ENCODE measurements at places on chromosomes 7 and 10.

GRCh38 chr7:120615703-120616102 lies 242.2 kb downstream of the TSPAN12 start:
- H3K36me3 ChIP-seq: no peaks in the 10 kb centered on the region
- DNase-seq: no peak
- no peak overlapping the region for H3K4me3 ChIP-seq
- H3K27ac ChIP-seq: no peak overlapping the region
- no peaks in the 10 kb centered on the region for H3K27me3 ChIP-seq
- no peaks in the 10 kb centered on the region for H3K4me1 ChIP-seq

- peaks cover 12% of the 10 kb centered on the region for H3K4me1 ChIP-seq
- H3K4me3 ChIP-seq: no peak overlapping the region
- H3K36me3 ChIP-seq: no peaks in the 10 kb centered on the region
Measured at GRCh38 chr7:127857464-127857841, 173.8 kb downstream of the LRRC4 start.

GRCh38 chr7:99525713-99526440 lies 21.4 kb downstream of the ZKSCAN5 start:
- no peaks in the 10 kb centered on the region for H3K36me3 ChIP-seq
- no peak overlapping the region for H3K27ac ChIP-seq
- no peak for DNase-seq
- H3K27me3 ChIP-seq: no peaks in the 10 kb centered on the region

DNA sequence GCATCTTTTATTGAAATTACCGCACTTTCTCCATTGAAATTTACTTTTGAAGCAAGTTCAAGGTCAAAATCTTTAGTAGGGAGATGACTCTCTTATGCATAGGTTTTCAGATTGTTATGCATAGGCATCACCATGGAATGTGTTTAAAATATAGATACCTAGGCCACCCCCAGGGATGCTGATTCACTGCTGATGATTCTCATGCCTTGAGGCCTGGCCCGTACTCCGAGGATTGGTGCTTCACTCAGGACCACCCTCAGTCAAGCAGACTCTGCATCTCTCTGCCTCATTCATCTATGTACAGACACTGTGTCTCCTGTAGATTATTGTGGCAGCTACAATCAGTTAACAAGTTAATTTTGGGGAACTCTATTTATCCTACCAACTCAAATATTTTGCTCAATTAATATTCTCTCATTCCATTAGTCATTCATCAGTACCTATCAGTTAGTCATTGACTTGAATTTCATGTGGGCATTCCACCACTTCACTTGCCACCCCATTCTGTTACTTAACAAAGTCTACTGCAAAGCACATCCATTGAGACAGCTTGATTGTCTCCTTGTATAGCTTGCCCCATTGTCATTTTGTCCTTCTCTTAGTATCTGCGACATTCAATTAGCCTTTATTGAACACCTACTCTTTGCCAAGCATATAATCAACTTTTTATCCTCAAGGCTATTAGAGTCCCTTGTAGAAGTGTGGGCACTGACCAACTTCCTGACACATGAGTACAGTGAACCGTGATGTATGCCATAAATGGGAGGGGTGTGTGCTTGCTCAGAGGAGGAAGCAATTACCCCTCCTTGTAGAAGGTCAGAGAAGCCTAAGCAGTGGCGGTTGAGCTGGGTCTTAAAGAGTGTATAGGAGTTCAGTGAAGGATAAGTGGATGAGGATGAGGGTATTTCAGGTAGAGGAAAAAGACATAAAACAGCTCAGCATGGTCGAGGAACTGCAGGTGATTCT lies 255.6 kb upstream of the BMPER start:
- no peaks in the 10 kb centered on the region for H3K27me3 ChIP-seq
- no peak for DNase-seq
- H3K4me3 ChIP-seq: no peak overlapping the region
- no peaks in the 10 kb centered on the region for H3K4me1 ChIP-seq
- H3K27ac ChIP-seq: no peak overlapping the region

DNA sequence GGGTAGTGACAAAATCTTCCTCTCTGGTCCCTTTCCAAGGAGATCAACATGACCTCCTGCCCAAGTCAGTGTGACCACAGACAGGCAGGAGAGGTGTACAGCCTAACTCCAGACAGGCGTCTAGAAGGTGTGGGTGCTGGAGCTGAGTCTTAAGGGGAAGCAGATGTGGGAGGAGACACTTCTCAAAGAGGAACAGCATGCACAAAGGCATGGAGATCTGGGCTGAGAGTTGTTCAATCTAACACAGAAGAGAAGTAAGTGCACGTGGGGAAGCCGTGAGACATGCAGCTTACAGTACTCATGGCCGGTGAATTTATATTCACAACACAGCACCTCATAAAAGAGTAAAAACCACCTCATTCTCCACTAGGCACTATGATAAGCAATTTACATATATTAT lies 23.8 kb upstream of the GSDME start:
- H3K27me3 ChIP-seq: no peaks in the 10 kb centered on the region
- no peak overlapping the region for H3K27ac ChIP-seq
- H3K36me3 ChIP-seq: no peaks in the 10 kb centered on the region
- H3K4me1 ChIP-seq: no peaks in the 10 kb centered on the region
- H3K4me3 ChIP-seq: no peak overlapping the region
- DNase-seq: no peak

- H3K27me3 ChIP-seq: no peaks in the 10 kb centered on the region
- no peaks in the 10 kb centered on the region for H3K36me3 ChIP-seq
- peaks cover 24% of the 10 kb centered on the region for H3K4me1 ChIP-seq
- H3K4me3 ChIP-seq: no peak overlapping the region
- DNase-seq: peak; percentile 11
Measured at GRCh38 chr7:16762177-16762576, 8.6 kb downstream of the TSPAN13 start.

- no peaks in the 10 kb centered on the region for H3K36me3 ChIP-seq
- no peaks in the 10 kb centered on the region for H3K27me3 ChIP-seq
- no peak overlapping the region for H3K4me3 ChIP-seq
- no peak overlapping the region for H3K27ac ChIP-seq
- DNase-seq: no peak
Measured at GRCh38 chr7:92547579-92547978, 19.0 kb downstream of the RBM48 start.

DNA sequence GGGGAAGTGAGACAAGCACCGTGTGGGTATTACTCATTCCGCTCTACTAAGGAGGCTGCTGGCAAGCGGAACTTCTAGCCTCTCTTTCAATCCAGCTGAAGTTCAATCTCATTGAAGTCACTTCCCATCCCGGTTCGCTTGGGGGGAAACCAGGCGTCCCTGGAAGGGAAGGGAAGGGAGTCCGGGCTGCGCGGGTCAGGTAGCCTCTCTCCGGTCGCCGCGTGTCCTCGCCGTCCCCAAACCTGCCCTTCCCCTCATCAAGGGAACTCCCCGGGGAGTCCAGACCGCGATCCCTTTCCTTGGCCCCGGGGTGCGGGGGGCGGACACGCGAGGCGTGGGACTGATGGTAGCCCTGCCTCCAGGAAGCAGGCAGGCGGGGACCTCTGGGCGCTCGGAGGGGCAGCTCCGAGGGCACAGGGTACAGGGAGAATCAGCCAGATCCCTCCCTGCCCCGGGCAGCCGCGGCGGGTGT lies 598 bp upstream of the ZEB1 start:
- peaks cover 12% of the 10 kb centered on the region for H3K4me1 ChIP-seq
- DNase-seq: peak; percentile 54
- peak overlapping the region; percentile 94 for H3K4me3 ChIP-seq
- peaks cover 28% of the 10 kb centered on the region for H3K27me3 ChIP-seq

DNA sequence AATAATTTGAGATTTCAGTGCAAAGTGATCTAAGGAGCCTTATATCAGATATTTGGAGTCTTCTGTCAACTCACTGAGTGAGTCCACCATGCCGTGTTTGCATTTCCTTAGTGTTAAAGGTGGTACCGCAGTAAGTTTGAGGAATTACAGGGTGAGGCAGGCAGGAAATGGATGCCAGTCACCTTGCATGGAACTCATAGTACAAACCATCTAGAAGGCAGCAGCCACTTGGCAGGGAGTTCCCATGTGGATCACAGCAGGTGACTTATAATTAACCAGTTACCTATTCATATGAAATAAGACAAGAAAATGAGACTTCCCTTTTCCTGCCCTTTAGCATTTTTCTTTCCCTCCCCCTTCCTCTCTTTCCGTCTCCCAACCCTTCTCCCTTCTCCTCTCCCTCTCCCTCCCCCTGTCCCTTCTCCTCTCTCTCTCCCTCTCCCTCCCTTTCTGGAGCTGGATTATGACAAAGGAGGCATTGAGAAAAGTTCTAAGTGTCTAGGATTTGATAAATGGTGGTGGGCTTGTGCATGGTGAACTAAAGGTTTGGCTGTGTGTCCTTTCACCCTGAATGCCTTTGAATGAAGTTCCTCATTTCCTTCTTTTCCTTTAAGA lies 94.1 kb downstream of the LRRC4 start:
- no peaks in the 10 kb centered on the region for H3K36me3 ChIP-seq
- H3K27ac ChIP-seq: no peak overlapping the region
- H3K4me1 ChIP-seq: no peaks in the 10 kb centered on the region
- DNase-seq: no peak
- H3K27me3 ChIP-seq: no peaks in the 10 kb centered on the region
- H3K4me3 ChIP-seq: no peak overlapping the region

DNA sequence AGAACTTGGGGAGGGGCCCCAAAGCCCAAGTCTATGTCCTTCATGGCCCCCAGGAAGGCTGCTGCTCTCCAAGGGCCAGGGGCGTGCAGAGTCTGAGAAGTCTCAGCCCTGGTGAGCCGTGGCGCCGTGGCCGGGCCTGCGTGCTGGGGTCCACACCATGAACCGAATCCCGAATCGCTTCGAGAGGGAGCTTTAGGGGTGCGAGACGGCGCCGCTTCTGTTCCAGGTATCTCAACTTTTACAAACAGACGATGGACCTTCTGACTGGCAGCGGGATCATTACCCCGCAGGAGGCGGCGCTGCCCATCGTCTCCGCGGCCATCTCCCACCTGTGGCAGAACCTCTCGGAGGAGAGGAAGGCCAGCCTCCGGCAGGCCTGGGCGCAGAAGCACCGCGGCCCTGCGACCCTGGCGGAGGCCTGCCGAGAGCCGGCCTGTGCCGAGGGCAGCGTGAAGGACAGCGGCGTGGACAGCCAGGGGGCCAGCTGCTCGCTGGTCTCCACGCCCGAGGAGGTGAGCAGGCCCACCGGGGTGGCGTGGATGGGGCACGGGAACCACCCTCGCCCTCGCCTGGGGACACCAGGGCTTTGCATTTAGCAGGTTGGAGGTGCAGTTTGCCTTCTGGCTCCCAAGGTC lies 12.7 kb downstream of the STRA8 start:
- no peak overlapping the region for H3K27ac ChIP-seq
- H3K36me3 ChIP-seq: no peaks in the 10 kb centered on the region
- H3K4me1 ChIP-seq: no peaks in the 10 kb centered on the region
- no peak overlapping the region for H3K4me3 ChIP-seq
- H3K27me3 ChIP-seq: no peaks in the 10 kb centered on the region

- H3K27me3 ChIP-seq: no peaks in the 10 kb centered on the region
- H3K36me3 ChIP-seq: no peaks in the 10 kb centered on the region
- H3K4me1 ChIP-seq: no peaks in the 10 kb centered on the region
- H3K4me3 ChIP-seq: no peak overlapping the region
- H3K27ac ChIP-seq: no peak overlapping the region
Measured at GRCh38 chr10:97821308-97822038, 28.2 kb upstream of the GOLGA7B start.

DNA sequence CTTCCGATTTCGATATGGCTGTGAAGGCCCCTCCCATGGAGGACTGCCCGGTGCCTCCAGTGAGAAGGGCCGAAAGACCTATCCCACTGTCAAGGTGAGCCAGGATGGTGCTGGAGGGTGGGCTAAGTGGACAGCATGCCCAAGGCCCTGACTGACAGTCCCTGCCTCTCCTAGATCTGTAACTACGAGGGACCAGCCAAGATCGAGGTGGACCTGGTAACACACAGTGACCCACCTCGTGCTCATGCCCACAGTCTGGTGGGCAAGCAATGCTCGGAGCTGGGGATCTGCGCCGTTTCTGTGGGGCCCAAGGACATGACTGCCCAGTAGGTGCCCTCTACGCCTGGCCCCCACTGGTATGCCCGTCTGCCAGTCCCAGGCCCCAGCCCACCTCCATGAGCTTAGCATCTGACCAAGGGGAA lies 1.2 kb downstream of the NFKB2 start:
- no peaks in the 10 kb centered on the region for H3K4me1 ChIP-seq
- H3K27me3 ChIP-seq: no peaks in the 10 kb centered on the region
- H3K4me3 ChIP-seq: no peak overlapping the region
- H3K27ac ChIP-seq: peak overlapping the region; percentile 96
- no peaks in the 10 kb centered on the region for H3K36me3 ChIP-seq
- no peak for DNase-seq

DNA sequence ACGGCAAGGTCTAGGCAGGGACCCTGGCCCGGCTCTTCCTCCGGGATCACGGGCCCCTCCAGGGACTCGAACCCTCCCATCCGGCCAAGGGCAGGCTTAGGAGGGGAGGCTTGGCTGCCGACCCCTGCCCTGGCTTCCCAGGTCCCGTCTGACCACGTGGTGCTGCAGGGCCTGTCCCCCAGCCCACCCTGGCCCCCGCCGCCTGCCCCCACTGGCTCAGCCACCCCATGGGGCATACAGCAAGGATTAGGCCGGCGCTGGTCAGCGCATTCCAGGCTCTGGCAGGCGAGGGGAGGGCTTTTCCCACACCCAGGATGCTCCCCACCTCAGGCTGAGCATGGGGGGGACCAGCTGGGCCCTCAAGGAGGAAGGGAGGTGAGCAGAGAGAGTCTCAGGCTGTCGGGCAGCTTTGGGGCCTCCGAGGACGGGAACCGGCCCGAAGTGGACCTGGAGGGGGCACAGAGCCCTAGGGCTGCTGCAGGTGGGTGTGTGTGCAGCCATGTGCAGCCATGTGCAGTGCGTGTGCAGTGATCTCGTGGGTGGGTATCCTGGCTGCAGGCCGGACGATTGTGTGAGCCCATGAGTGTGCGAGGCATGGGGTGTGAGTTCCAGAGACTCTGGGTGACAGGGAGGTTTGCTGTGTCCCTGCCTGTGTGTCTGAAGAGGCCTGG lies 713 bp upstream of the GRIFIN start:
- no peak for DNase-seq
- H3K27ac ChIP-seq: no peak overlapping the region
- peaks cover 16% of the 10 kb centered on the region for H3K4me1 ChIP-seq
- H3K27me3 ChIP-seq: no peaks in the 10 kb centered on the region
- H3K36me3 ChIP-seq: no peaks in the 10 kb centered on the region

- no peaks in the 10 kb centered on the region for H3K27me3 ChIP-seq
- no peaks in the 10 kb centered on the region for H3K4me1 ChIP-seq
- no peak overlapping the region for H3K4me3 ChIP-seq
- no peaks in the 10 kb centered on the region for H3K36me3 ChIP-seq
Measured at GRCh38 chr10:100561005-100561404, 25.3 kb downstream of the HIF1AN start.

- no peak overlapping the region for H3K27ac ChIP-seq
- no peaks in the 10 kb centered on the region for H3K27me3 ChIP-seq
- H3K36me3 ChIP-seq: no peaks in the 10 kb centered on the region
- no peak for DNase-seq
Measured at GRCh38 chr7:18041191-18041590, 13.5 kb upstream of the PRPS1L1 start.

- no peaks in the 10 kb centered on the region for H3K27me3 ChIP-seq
- no peaks in the 10 kb centered on the region for H3K36me3 ChIP-seq
- peak; percentile 82 for DNase-seq
- peaks cover 5% of the 10 kb centered on the region for H3K4me1 ChIP-seq
Measured at GRCh38 chr10:101041252-101041761, 10.3 kb downstream of the SFXN3 start.

Measured in pancreas (tissue), 10 donors.